ENCODE measurements at places on chromosomes 16 and 17.

DNA sequence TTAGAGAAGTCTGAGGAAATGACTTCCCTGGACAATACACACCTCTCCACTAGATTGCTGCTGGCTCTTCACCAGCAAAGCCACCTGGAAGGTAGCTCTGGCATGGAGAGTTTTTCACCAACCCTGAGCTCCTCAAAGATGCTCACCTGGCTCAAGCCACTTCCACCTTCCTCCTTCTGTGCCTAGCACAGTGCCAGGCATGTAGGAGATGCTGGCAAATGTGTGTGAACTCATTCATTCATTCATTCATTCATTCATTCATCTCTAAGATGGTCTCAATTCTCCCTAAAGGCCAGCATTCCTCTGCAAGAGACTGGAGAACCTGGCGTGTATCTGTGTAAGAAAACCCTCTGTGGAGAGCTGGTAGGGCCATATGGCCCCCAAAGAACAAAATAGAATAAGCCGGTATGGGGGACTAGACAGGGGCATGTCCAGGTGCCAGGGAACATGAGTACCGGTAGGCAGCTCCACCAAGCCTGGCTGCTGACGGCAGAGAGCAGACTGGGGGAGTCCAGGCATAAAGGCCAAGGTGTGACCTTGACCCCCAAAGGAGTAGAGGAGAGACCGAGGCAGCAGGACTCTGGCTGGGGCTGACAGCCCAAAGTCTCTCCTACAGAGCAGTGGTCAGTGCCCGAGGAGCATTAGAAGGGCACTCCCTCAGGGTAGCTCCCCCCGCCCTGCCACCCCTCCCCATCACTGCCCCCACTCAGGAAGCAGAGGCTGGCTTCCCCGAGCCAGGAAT lies 132.2 kb upstream of the TNRC6C start:
- DNase-seq = no peak

GRCh38 chr17:50828508-50829170 lies 6.7 kb upstream of the WFIKKN2 start:
- no peak for DNase-seq

DNA sequence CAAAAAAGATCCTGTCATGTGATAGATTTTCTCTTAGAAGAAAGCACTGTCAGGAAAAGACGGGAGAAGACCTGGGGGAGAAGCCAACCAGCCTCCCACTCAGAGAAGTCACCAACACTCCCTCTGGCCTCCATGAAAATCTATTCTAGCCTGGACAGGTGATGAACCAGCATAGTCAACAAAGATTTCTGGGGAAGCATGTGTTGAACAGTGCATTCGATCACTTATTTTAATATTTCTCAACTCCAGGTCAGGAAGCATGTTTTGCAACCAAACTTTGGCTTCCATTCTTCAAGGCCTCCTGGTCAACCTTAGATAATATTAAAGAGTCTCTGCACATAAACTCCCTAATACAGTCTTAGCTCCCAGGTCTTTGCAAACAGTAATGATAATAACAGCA lies 74.7 kb upstream of the ERCC4 start:
- DNase-seq = no peak

DNA sequence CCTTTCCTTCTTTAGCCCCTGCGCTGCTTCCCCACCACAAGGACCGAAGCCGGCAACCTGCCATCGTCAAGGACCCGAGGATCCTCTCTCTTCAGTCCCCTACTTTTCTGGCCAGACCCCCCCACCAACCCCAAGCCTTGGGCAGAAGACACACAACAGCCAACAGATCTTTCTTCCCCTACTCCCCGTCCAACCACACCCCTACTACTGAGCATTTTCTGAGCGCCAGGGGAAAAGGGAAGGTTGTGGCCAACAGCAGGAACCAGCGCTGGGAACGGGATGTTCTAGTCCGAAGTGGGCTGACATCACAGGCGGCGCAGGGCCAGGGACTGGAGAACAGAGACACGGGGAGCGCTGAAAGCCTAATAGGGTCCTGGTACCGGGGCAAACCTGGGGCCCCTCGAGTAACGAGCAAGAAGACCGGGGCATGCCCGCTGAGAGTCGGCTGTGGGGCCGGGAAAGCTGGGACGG lies 528 bp downstream of the PER1 start:
- DNase-seq = no peak

GRCh38 chr17:50632637-50633036 lies 2.0 kb upstream of the ABCC3 start:
- no peak for DNase-seq

GRCh38 chr17:62617894-62618472 lies 9.5 kb upstream of the MRC2 start:
- no peak for DNase-seq

DNA sequence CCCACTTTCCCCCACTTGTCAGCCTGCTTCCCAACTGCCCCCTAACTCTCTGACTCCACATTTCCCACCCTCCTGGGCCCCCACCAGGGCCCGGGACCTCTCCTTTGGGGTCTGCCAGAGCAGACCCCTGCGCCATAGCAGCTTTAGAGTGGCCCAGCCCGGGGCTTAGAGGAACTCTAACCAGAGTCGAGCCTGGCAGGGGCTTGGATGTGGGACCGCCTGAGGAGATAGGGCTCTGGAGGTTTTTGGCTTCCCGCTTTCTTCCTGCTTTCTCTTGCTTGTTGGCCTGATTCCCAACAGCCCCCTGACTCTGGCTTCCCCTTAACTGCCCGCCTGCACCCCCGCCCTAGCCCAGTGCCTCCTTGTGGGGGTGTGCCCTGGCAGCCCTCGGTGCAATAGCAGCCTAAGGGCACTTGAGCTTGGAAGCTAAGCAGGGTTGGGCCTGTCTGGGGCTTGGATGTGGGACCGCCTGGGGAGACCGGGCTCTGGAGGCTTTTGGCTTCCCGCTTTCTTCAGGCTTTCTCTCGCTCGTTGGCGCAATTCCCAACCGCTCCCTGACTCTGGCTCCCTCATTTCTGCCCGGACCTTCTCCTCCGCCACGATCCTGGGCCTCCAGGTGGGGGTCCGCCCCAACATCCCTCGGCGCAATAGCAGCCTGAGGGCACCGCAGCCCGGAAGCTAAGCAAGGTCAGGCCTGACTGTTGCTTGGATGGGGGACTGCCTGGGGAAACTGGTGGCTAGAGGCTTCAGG lies 2292.0 kb downstream of the TP53TG3F start:
- DNase-seq = no peak

- DNase-seq = no peak
Measured at GRCh38 chr17:82300228-82300627, 17.2 kb downstream of the CD7 start.

- DNase-seq = no peak
Measured at GRCh38 chr17:50325906-50326305, 20.0 kb upstream of the XYLT2 start.

DNA sequence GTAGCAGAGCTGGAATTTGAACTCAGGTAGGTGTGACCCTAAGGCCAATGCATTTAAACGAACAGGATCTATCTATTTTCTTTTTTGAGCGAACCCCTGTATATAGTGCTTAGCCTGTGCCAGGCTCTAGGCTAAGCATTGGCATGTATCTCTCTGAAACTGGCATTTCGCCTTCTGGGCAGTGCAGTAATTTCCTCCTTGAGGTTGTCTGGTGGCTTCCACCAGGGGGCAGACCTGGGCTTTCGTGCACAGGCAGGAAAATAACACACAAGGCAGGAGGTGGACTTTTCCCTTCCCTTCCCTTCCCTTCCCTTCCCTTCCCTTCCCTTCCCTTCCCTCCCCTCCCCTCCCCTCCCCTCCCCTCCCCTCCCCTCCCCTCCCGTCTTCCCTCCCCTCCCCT lies 34.4 kb upstream of the PRKCB start:
- peak; percentile 59 for DNase-seq

- DNase-seq = no peak
Measured at GRCh38 chr16:21991621-21992020, 9.3 kb downstream of the PDZD9 start.

DNA sequence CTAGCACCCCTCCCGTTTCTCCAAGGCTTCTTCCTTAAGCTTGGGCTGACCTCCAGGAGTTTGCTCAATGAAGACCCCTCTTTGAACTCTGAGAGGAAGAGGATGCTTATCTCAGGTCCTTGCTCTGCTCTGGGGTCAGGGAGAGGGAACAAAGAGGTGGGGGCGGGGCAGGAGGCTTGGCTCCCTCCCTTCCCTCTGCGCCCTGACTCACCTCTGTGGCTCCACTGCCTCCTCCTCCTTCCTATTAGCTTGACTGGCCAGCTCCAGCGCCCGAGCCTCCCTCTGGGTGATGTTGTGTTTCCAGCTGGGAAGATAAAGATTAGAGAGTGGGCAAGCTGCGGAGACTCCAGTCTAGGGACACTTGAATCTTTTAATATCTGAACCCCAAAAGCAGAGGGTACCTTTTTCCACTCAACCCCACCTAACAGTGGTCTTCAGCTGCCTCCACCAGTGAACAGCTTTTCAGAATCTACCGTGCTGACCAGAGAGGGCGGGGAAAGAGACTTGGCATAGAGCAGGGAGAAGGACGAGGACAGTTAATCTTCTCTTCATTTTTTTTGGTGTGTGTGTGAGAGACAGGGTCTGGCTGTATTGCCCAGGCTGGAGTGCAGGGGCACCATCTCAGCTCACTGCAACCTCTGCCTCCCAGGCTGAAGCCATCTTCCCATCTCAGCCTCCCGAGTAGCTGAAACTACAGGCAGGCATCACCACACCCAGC lies 6.7 kb downstream of the GIP start:
- DNase-seq = no peak

DNA sequence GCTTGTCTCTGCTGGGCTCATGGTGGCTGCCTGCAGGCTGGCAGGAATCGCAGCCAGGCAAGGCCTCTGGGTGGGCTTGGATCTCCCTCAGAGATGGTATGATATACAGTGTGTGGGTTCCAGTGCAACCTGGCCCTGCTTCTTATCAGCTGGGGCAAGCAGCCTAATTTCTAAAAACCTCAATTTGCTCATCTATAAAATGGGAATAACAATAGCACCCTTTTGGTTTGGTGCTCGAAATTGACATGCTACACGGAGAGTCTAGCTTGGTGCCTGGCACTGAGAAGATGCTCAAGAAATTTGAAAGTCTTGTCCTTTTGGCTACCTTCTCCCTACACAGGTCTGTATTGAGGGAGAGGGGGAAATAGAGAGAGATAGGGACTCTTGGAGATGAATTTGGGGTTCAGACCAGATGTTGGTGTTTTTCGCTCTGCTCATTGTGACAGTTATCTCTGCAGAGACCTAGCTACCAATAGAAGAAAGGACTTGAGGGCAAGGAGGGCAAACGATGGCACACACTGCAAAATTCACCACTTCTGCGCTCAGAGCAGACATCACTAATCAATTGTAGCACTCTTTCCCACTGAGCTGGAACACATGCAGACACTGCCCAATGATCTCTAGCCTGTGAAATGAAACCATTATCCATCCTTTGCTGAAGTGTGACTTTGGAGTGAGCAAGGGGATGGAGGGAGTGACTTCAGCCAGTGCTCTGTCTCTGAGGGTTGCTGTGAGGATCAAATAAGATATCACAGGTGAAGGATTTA lies 15.6 kb downstream of the BEAN1 start:
- no peak for DNase-seq

DNA sequence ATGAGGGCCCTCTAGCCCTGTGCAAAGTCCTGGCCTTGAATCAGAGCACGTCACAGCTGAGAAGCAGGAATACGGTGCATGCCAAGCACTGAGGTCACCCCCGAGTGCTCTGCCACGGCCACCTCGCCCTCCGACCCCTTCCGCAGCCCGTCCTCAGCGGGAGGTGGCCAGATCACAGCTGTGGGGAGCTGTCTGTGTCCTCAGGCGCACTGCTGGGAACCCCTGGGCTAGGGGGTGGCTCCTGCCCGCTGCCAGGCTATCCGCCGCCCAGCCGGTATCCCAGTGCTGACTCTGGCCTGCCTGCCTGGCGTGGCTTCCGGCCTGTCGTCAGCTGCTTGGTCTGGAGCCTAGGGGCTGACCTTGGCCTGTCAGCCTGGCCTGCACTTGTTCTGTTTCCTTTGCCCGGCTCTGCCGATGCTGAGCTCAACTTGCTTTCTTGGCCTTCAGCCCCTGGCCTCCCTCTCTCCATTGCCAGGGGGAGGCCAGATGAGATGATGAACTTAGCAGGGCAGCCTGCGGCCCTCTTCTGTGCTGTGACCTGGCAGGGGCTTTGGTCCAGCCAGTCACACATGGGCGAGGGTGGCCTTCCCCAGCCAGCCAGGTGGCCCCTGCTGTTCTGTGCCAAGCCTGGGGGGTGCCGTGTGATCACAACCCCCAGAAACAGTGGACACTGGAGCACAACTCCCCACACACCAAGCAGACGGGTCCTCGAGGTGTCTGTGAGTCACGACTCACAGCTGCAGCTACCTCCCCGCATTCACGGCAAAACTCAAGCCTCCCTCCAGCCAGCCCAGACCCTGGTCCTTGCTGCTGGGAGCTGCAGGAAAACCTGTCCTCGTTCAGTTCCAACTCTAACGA lies 77.3 kb downstream of the ZDHHC7 start:
- DNase-seq = no peak

GRCh38 chr17:18235743-18236256 lies 10.4 kb downstream of the LLGL1 start:
- DNase-seq = no peak

DNA sequence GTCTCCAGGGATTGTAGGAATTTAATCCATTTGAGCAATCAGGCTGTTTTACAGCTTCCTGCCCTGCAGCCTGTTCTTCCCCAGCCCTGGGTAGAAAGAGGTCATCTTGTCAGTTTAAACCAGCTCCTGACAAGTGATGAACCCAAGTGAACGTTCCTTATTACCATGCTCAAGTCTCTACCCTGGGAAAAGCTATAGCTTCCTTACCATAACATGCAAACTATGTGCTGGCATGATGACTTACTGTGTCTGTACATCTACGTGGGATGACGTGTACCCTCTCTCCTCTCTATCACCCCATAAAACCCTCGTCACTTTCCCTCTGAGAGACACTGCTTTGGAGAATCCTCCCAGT lies 452.2 kb downstream of the XYLT1 start:
- DNase-seq = no peak

DNA sequence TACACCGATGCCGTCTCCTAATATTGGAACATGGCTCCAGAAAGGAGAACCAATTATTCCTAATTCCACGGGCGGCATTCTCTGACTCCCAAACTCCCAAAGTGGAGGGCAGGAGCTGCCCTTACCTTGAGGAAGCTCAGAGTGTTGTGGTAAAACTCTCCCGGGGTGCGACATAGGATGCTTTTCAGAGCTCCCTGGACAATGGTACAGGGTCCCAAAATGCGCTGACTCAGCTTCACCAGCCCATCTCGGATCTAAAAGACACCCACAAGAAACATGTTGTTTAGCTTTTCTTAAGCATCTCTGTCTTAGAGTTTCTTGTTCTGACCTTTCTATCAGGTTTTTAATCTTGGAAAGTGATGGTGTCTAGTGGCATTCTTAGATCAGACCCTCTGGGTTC lies 6.7 kb downstream of the TAT start:
- no peak for DNase-seq

DNA sequence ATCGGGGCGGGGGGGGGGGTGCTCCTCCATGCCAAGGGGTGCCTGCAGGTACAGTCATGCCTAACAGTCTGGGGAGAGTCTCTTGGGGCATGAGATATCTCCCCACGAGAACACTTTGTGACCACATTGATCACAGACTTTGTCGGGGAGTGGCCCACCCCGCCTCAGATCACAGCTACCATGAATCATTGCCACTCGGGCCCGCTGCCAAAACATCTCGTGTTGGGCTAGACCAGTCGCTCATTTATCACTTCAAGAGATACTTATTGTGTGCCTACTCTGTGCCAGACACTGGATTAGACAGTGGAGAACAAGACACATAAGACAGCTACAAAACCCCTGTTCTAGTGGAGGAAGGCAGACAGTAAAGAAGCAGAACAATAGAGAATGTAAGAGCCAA lies 72.6 kb downstream of the CLEC16A start:
- no peak for DNase-seq

GRCh38 chr17:17479209-17479608 lies 2.4 kb downstream of the MED9 start:
- no peak for DNase-seq
